ENCODE measurements at places on chromosomes 12 and 14.

DNA sequence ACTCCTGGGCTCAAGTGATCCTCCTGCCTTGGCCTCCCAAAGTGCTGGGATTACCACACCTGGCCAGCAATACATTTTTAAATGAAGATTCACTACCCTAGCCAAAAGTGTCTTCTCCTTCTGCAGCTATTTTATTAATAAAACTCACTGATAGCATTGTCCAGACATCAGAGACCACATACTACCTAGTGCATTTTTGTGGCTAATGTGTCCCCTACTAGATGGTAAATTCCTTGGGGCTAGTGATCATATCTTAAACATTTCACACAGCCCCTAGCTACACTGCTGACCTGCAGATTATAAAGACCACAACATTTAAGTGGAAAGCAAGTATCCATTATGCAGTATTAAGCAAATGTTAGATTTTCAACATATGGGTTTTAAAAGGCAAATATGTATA is 17.0 kb downstream of the DTD2 start:
- DNase-seq, result no peak

DNA sequence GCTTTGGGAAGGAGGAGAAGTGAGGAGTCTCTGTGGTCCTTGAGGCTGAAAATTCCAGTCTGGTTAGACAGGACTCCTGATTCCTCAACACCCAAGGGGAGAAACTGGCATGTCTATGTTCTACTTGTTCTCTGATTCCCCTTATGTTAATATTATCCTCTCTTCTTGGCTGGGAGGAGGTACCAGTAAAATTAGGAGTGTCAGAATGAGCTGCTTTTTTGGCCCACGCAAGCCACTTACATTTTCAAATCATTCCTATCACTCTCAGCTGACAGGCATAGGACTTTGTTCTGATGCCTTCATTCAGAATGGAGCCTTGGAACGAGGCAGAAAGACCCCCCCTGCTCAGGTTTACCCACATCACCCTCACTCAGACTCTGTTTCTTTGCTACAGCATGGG is 1077.2 kb downstream of the BCL11B start:
- no peak for DNase-seq

GRCh38 chr12:119167902-119168301 is 10.8 kb upstream of the HSPB8 start:
- no peak for DNase-seq

- no peak for DNase-seq
These were observed 103.5 kb upstream of the PLEKHA5 start for GRCh38 chr12:19026034-19026433.

GRCh38 chr12:115722181-115722580 is 555.3 kb downstream of the MED13L start:
- DNase-seq, result no peak

GRCh38 chr12:102797528-102797927 is 119.5 kb downstream of the PAH start:
- no peak for DNase-seq

DNA sequence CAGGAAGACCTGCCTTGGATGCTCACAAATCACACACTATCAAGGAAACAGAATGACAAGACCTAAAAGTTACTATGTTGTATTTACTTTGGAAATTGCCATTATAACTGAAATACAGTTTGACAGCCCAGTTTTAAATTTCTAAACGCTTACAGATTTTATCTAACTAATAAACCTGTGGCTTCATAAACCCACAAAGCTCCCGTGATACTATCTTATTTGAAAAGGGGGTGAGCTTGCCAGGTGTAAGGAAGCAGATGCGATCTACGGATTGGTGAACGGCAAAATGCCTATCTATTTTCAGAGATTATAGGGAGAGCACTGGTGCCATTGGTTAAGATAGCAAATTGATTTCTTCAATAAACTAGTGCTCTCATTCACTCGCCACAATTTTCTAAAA is 485.5 kb downstream of the BCAT1 start:
- no peak for DNase-seq

GRCh38 chr12:6046511-6047180 is 77.8 kb downstream of the VWF start:
- DNase-seq, result no peak

DNA sequence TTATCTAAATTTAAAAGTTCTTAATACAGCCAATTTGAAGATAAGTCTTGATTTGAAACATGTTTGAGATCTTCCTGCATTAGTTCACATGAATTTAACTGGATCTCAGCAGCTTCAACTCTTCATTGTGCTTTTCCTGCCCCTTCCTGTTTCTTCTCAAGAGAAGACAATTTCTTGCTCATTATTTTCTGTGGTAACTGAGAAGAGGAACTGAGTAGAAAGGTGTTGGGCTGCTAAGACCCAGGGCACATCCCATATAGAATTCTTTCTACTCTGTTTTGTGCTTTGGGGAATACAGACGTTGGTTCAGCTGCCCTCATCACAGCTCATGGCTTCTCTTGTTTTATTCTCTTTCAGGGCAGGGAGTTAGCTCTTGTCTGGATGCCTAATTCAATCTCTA is 110.2 kb downstream of the SNAPC1 start:
- DNase-seq, result no peak

DNA sequence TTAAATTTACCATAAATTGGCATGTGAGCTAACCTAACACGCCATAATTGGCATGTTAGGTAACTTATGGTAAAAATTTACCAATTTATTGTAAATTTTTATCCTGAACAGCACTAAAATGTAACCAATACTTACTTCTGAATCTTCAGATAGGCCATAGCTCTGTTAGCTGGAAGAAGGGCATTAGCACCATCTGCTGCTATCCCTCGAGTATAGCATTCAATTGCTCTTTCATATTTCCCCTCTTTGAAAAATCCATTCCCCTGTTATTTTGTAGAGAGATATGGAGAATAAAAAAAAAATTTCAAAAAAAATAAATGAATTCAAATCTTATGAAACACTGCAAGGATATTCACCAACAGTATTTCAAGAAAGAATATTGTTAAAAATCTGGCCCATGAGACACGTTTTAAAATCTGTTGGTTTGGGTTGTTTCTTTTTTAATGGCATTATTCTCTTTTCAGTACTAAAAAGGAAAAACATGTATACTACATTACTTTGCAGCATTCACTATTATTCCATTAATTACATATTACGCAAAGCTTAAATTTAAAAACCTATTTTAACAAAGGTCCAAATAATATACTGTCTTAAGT is 19.1 kb downstream of the RPAP3 start:
- peak; percentile 27 for DNase-seq

DNA sequence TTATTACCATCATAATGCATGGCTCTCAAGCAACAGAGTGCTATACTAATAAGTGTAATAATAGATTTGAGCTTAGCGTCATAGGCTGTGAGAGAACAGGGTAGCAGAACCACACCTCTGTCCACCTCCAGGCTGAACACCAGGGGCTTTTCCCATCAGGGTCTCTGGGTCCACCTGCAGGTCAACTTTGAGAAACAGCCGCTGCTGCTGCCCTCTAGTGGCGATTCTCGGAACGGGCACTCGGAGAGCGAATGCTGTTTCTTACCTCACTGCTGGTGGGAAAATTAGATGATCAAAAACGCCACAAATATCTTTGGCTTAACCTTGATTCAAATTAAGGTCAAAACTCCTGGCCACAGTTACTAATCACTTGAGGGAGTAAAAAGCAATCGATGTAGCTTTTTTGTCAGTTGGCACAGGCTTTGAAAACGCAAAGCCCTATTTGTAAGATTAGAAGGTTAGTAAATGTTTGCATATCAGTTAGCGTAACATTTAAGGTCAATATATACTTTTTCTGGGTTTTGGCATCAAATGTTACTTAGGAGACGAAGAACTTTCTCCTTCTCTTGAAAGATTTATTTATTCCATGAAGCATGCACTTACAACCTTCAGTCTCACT is 127.9 kb upstream of the TMEM132D start:
- DNase-seq, result no peak

GRCh38 chr12:58176296-58176869 is 235.0 kb downstream of the ATP23 start:
- no peak for DNase-seq

DNA sequence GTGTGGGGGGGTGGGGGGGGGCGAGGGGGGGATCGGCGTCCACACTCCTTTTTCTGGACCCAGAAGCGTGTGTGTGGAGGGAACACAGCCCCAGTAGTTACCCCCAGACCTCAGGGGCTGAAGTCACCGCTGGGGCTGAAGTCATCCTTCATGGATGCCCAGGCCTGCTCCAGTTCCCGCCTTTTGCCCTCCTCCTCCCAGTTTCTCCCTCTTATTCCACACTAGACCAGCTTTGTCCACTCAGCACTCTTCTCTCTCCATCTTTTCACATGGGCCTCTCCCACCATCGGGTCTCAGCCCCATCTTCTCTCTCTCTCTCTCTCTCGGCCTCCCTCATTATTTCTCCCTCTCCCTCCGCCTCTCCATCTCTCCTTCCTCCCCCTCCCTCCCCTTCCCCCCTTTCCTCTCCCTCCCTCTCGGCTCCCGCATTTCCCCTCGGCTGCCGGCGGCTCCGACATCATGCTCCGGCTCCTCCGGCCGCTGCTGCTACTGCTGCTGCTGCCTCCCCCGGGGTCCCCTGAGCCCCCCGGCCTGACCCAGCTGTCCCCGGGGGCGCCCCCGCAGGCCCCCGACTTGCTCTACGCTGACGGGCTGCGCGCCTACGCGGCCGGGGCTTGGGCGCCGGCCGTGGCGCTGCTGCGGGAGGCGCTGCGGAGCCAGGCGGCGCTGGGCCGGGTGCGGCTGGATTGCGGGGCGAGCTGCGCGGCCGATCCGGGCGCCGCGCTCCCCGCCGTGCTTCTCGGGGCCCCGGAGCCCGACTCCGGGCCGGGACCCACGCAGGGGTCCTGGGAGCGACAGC is at the start of gene P3H3:
TSS of gene P3H3 (plus strand) at position 426 of the 799 bp plus-strand sequence. CDS start at position 460, 34 bp downstream.
- peak; percentile 98 for DNase-seq

DNA sequence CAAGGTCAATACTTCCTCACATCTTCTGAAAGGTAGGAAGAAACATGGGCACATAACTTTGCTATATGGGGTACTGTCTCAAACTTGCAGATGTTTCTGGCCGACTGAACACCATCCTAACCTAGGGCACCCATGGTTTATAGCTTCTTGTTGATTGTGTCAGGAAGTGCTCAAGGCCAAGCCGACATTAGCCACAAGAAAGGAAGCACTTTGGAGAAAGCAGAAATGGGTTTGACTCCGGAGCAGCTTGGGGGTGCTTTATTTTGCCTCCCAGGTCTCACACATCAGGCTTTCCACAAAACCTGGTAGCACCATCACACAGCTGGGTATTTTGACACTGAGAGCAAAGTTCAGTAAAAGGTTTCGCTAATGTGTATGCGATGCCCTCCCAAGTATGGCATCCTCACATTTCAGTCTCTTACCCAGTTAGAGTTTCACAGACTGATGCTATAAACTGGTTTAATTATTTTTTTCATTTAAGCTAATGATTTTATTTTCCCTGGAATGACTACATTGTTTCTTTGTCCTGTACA is 25.2 kb upstream of the BHLHE41 start:
- DNase-seq, result no peak

- no peak for DNase-seq
These were observed 523.9 kb downstream of the FUT8 start for GRCh38 chr14:65936342-65936975.

DNA sequence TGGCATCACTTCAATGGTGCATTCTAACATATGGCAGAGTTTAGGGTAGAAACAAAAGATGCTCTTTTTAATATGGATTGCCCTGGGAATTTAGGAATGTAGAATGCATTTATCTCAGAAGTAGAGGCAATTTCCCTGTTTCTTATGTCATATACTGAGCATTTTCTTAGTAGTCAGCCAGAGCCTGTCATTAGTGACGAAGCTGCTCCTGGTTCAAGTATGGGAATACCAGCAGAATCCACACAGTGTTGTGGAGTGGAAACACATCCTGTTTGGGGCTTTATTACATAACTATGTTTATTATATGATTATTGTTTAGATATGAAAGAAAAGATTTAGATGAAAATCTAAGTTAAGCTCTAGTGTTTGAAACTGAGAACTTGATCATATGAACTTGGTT is 12.2 kb downstream of the CIPC start:
- DNase-seq, result no peak

GRCh38 chr14:59215322-59215721 is 26.9 kb downstream of the DAAM1 start:
- DNase-seq, result no peak

- no peak for DNase-seq
These were observed 16.7 kb upstream of the GCH1 start for GRCh38 chr14:54919330-54919729.

DNA sequence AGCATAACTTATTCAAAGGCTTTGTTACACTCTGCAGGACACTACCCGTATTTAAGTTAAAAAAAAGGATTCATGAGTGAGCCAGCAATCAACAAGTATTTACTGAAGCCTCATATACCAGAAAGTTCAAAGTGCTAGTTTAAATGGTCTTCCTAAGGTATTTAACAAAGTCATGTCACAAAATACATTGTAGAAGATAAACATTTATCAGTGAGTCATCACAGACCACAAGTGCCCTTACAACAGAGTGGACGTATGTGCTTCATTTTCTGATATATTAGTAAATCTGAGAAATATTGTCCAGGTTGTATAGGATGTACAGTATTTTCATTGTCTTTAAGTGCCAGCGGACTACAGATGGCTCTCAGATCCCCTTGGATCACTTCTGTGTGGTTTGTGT is 24.2 kb downstream of the FLRT2 start:
- DNase-seq, result no peak

GRCh38 chr14:102320671-102321455 is 1.3 kb downstream of the ZNF839 start:
- no peak for DNase-seq

DNA sequence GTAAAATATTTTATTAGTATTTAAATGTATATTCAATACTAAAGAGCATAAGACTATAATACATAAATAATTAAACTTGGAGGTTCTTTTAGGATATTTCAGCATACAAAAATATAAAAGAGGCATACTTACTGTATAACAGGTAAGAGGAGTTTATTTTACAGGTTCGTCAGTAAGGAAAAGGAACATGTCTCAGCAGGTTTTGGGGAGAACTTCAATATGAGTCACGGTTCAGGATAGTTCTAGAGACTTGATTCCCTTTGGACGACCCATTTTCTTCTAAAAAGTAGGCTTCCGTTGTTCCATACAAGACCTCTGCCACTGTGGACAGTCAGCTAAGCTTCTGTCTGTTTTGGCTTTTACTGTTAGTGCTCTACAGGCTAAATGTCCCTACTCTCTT is 181.1 kb downstream of the ALX1 start:
- no peak for DNase-seq

DNA sequence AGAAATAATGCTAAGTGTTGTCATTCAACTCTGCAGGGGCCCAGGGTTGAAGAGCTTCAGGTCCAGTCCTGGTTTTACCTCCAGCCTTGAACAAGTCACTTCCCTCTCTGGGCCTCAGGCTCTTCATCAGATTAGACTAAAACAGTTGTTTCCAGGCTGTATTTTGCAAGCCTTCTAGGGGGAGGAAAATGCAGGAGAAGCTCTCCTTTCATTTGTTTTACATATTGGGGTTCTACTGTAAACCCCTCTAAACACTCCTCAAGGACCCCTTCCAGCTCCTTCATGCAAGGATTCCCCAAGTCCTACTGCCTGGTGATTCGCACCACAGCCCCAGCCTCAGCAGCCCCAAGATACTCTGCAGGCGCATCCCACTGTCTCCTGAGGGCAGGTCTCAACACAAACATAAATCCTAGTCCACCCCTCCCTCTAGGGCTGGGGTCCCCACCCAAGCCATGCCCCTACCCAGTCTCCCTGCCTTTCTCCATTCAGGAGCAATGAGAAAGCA is 2.7 kb downstream of the SDR9C7 start:
- no peak for DNase-seq
